ENCODE measurements at places on chromosomes 12 and 14. TPM values are rescaled to one million over a fixed set of nuclear protein-coding genes. Genes with fewer than 3 reads are reported as not detected.

DNA sequence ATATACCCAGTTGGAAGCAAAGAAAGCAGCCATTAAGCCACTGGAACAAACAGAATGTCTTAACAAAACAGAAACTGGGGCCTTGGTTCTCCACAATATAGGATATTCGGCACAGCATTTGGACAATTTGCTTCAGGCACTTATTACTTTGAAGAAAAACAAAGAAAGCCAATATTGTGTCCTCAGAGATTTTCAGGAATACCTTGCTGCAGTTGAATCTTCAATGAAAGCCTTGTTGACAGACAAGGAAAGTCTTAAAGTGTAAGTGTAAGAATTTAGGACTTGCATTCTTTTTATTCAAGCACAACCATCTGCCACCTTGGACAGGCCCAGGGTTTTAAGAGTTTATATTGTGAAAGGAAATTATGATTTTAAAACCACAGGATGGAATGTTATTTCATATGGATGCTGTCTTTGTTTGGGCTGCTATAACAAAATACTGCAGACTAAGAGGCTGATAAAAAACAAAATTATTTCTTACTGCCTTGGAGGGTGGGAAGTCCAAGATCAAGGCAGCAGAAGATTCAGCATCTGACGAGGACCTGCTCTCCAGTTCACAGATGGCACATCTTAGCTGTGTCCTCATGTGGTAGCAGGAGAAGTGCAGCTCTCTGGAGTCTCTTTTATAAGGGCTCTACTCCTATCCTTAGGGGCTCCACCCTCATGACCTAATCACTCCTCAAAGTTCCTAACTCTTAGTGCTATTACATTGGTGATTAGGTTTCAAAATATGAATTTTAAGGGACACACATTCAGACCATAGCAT, 197.0 kb downstream of the SYNE2 start:
- DNase-seq: no peak
- no peaks in the 10 kb centered on the region for H3K27me3 ChIP-seq
- H3K4me3 ChIP-seq: no peak overlapping the region
- H3K4me1 ChIP-seq: no peaks in the 10 kb centered on the region

DNA sequence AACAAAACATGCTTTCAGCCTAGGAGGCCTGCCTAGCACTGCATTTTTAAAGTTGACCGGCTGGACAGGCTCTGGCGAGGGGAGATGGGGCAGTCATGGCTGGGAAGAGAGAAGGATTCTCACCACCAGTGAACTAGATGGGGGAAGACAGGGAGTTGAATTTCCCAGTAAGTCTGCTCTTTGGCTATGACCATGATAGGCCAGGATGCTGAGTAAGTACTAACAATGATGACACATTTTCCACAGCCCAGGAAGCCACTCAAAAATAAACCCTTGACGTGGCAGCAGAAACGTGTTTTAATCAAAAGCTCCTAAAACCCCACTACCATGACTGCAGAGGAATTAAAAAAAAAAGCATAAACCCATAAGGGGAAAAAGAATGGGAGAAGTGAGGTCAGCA, 19.0 kb downstream of the KCTD10 start:
- no peak overlapping the region for H3K4me3 ChIP-seq
- DNase-seq: no peak
- peaks cover 80% of the 10 kb centered on the region for H3K36me3 ChIP-seq
- no peaks in the 10 kb centered on the region for H3K27me3 ChIP-seq

- H3K4me1 ChIP-seq: no peaks in the 10 kb centered on the region
- H3K27ac ChIP-seq: no peak overlapping the region
- H3K27me3 ChIP-seq: peaks cover 3% of the 10 kb centered on the region
- no peaks in the 10 kb centered on the region for H3K36me3 ChIP-seq
These were observed 40.5 kb upstream of the EID3 start for GRCh38 chr12:104263026-104263425.

GRCh38 chr14:50064993-50065392, 51.4 kb downstream of the VCPKMT start:
- no peaks in the 10 kb centered on the region for H3K36me3 ChIP-seq
- peak overlapping the region; percentile 89 for H3K27ac ChIP-seq
- no peaks in the 10 kb centered on the region for H3K27me3 ChIP-seq
- H3K4me3 ChIP-seq: no peak overlapping the region

DNA sequence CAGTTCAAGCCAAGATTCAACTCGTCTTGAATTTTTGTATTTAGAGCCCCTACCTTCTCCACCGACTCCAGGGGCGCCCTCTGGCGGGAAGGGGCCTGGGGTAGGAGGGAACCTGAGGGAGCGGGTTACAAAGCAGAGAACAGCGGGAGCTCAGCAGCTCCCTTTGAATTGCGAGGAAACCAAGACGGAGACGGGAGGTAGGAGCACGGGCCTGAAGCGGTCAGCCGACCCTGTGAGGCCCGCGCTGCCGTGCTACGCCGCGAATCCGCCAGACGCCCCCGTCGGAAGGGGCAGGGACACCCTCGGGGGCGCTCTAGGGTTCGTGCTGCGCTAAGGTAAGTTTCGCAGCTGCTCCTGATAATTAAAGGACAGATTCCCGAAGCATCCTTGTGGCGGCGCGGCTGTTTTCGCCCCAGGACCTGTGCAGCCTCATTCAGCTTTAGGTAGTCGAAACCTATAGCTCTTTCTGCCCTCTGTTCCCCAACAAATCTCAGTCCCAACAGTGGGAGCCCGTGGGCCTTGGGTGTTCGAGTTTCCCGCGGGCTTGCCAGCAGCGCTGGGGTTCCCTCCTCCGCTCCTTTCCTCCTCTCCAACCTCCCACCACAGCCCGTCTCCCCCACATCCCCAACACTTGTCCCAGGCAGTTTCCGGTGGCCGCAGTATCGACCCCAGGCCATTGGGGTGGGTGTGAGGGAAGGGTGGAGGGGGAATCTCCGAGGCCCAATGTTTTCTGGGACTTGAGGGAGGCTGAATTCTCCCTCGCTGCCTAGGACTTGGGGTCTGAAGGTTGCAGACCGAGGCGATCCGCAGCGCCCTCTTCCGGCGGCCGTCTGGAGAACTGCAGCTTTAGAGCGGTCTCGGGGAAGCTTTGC, 5.1 kb upstream of the NKX2-1 start:
- H3K36me3 ChIP-seq: no peaks in the 10 kb centered on the region
- peaks cover 15% of the 10 kb centered on the region for H3K4me1 ChIP-seq
- DNase-seq: no peak
- no peak overlapping the region for H3K27ac ChIP-seq
- peaks cover 75% of the 10 kb centered on the region for H3K27me3 ChIP-seq
- no peak overlapping the region for H3K4me3 ChIP-seq

- DNase-seq: no peak
- no peak overlapping the region for H3K4me3 ChIP-seq
- H3K27me3 ChIP-seq: no peaks in the 10 kb centered on the region
- H3K4me1 ChIP-seq: no peaks in the 10 kb centered on the region
- H3K27ac ChIP-seq: no peak overlapping the region
- no peaks in the 10 kb centered on the region for H3K36me3 ChIP-seq
These were observed 16.9 kb upstream of the APPL2 start for GRCh38 chr12:105252901-105253300.

- H3K27ac ChIP-seq: no peak overlapping the region
- no peaks in the 10 kb centered on the region for H3K36me3 ChIP-seq
- no peak overlapping the region for H3K4me3 ChIP-seq
- no peak for DNase-seq
These were observed 116.1 kb upstream of the CPSF6 start for GRCh38 chr12:69123311-69123710.

- H3K4me1 ChIP-seq: peaks cover 10% of the 10 kb centered on the region
- H3K4me3 ChIP-seq: no peak overlapping the region
- no peak overlapping the region for H3K27ac ChIP-seq
- DNase-seq: no peak
These were observed 48.7 kb upstream of the BCL11B start for GRCh38 chr14:99320621-99321235.

GRCh38 chr12:115798309-115798917, 479.1 kb downstream of the MED13L start:
- no peaks in the 10 kb centered on the region for H3K27me3 ChIP-seq
- no peaks in the 10 kb centered on the region for H3K36me3 ChIP-seq
- no peak overlapping the region for H3K27ac ChIP-seq
- H3K4me3 ChIP-seq: no peak overlapping the region

DNA sequence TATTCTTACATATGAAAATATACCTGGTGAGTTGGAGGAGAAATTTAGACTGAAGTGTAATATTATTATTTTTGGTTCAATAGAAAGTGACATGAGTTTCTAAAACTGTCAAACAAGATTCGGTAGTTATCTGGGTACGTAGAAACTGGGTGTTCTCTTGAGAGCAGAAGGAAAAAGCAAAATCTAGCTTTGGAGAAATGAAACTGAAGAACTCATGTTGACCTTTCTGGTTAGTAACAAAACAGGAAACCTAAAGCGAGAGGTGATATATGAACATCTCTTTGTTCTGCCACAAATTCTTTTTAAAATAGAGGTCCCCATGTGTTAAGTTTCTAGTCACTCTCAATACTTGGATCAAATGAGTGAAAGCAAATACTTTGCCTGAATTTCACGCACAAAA, 401.7 kb downstream of the TRHDE start:
- H3K4me3 ChIP-seq: no peak overlapping the region
- no peak overlapping the region for H3K27ac ChIP-seq
- no peak for DNase-seq
- no peaks in the 10 kb centered on the region for H3K4me1 ChIP-seq

DNA sequence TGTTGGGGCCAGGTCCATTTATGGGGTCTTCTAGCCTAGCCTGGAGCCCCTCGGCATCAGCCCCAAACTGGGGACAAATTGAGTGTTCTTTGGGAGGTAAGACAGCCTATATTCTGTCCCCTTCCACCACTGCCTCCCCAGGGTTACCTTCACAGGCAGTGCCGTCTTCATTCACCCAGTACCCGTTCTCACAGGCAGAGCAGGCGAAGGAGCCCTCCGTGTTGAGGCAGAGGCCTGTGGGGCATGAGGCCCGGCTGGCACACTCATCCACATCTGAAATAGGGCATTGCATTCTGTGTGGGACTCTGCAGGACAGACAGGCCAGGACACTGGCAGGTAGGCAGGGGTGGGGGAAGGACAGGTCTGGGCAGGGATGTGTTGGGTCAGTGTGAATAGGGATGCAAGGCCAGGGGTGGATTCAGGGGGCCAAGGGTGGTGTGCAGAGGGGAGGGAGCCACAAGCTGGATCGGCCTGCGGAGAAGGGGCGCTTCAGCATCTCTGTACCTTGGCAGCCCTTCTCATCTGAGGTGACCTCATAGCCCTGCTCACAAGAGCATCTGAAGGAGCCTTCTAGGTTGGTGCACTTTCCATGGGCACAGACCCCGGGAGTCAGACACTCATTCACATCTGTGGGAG, 16.1 kb downstream of the ISCA2 start:
- no peak for DNase-seq
- H3K27me3 ChIP-seq: peaks cover 11% of the 10 kb centered on the region
- H3K4me3 ChIP-seq: no peak overlapping the region

GRCh38 chr14:87975636-87976035, 17.3 kb downstream of the GALC start:
- no peak overlapping the region for H3K4me3 ChIP-seq
- peaks cover 22% of the 10 kb centered on the region for H3K36me3 ChIP-seq
- no peaks in the 10 kb centered on the region for H3K4me1 ChIP-seq
- H3K27ac ChIP-seq: no peak overlapping the region
- no peak for DNase-seq

DNA sequence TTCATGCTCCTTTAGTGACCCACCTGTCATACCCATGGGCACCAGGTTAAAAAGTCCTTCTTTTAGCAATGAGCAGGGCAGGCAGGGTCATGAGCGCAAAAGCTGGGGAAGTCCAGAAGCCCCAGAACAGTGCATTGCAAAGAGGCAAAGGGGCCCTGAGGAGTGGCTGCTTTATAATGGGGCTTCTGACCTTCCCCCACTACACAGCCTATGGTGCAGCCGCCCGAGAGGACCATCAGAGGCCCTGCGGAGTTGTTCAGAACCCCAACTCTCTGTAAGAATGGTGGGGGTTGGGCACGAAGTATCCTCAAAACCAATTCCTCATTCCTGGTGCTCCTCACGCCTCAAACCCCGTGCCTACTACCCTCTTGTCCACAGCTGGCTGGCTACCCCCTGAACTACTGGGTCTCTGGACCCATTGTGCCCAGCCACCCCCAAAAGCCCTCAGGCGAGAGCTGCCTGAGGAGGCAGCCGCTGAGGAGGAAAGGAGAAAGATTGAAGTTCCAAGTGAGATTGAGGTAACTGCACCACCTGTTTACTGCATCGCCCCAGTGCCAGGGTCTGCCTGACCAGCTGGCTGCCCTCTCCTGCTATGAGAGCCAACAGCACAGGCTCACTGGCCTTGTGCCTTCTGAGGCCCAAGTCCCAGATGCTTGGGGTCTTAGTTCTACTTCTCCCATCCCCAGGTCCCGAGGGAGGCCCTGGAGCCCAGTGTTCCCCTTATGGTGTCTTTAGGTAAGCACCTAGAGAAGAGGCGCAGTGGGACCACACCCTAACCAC, 6.7 kb downstream of the REC8 start:
- no peak for DNase-seq
- H3K4me3 ChIP-seq: no peak overlapping the region
- H3K27ac ChIP-seq: no peak overlapping the region
- peaks cover 78% of the 10 kb centered on the region for H3K36me3 ChIP-seq
- no peaks in the 10 kb centered on the region for H3K27me3 ChIP-seq
- H3K4me1 ChIP-seq: peaks cover 3% of the 10 kb centered on the region

DNA sequence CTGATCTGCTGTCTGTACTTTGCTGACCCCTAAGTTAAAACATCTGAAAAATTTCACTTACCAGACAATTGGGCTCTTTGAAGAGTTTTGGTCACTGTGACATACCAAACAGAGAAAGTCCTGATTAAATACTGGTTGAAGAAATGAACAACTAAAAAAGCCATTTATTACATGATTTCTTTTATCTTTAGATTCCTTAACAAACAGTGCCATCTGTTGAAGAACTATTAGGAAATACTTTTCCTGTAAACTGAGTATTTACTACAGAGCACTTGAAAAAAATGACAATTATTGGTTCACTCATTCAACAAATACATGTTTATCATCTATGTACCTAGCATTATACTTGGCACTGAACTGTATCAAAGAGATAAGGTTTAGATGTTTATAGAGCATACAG, 6.5 kb upstream of the WASHC4 start:
- peaks cover 4% of the 10 kb centered on the region for H3K27me3 ChIP-seq
- no peak overlapping the region for H3K4me3 ChIP-seq
- no peak for DNase-seq
- no peaks in the 10 kb centered on the region for H3K4me1 ChIP-seq
- H3K36me3 ChIP-seq: no peaks in the 10 kb centered on the region
- H3K27ac ChIP-seq: no peak overlapping the region

DNA sequence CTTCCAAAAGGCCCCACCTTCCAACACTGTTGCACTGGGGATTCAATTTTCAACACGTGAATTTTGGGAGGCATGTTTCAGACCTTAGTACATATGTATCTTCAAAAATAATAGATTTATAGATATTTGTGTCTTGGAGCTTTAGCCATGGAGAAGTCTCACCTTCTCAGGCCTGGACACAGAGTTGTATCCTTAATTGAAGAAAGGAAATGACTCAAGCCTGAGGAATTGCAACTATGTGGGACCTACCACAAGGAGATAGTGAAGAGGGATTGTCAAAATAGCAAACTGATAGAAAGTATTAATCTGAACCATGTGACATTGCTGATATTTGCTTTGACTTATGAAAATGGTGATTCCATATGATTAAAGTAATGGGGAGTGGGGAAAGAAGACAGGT, 89.8 kb downstream of the ACSS3 start:
- no peak overlapping the region for H3K4me3 ChIP-seq
- no peaks in the 10 kb centered on the region for H3K4me1 ChIP-seq
- no peaks in the 10 kb centered on the region for H3K27me3 ChIP-seq
- H3K36me3 ChIP-seq: no peaks in the 10 kb centered on the region
- no peak for DNase-seq

Gene MYF6
- total RNA-seq: not detected

Gene ADGRD1
- total RNA-seq: not detected

Gene FBLN5
- 1.2 TPM for total RNA-seq

Gene TROAP
- 0.31 TPM for total RNA-seq

Gene CFAP54
- total RNA-seq: 0.20 TPM

Gene LHX5
- total RNA-seq: not detected

Data from CD4-positive, alpha-beta T cell (primary cell).